ENCODE measurements at places on chromosomes 13 and 19.
A peak's percentile ranks its signal among the peaks of the same experiment; 100 is the strongest.

GRCh38 chr13:74074723-74075122 lies 59.5 kb downstream of the KLF12 start:
- DNase-seq: no peak

GRCh38 chr19:30403203-30403985 lies 31.2 kb downstream of the ZNF536 start:
- DNase-seq: no peak

- DNase-seq: no peak
These were observed 510.1 kb upstream of the NBEA start for GRCh38 chr13:34431827-34432581.

- no peak for DNase-seq
These were observed 43.8 kb downstream of the DNM2 start for GRCh38 chr19:10761443-10762250.

- DNase-seq: no peak
These were observed 361.4 kb downstream of the EFNB2 start for GRCh38 chr13:106173891-106174610.

GRCh38 chr19:15897026-15897737 lies 692 bp downstream of the CYP4F2 start:
- no peak for DNase-seq

GRCh38 chr19:8526345-8527091 lies 12.6 kb upstream of the ZNF414 start:
- no peak for DNase-seq

- DNase-seq: peak; percentile 40
These were observed 6.9 kb downstream of the RAB8A start for GRCh38 chr19:16118489-16119033.

DNA sequence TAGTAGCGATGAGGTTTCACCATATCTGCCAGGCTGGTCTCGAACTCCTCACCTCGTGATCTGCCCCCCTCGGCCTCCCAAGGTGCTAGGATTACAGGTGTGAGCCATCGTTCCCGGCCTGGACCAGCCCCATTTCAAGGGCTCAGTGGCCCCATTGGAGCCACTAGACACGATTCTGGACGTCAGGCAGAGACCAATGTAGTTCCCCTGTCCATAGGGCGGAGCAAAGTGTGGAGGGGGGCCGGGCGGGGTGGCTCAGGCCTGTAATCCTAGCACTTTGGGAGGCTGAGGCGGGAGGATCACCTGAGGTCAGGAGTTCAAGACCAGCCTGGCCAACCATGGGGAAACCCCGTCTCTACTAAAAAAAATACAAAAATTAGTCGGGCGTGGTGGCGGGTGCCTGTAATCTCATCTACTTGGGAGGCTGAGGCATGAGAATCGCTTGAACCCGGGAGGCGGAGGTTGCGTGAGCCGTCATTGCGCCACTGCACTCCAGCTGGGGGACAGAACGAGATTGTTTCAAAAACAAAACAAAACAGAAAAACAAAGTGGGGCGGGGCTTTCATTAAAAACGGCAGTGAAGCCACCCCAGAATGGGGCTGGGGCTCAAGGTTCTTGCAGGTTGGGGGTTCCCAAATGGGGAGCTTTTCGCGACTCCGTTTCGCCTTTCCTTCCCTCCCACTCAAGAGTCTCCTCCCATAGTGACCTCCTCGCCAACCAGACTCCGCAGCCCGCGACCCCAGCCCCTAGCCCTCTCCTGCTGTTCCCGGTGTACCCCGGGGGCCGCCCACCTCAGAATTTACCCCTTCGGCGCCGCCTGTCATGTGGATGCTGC lies 758 bp upstream of the TECR start:
- DNase-seq: no peak

- DNase-seq: no peak
These were observed 94.6 kb downstream of the CCNA1 start for GRCh38 chr13:36526897-36527296.

GRCh38 chr13:46797501-46798237 lies 708 bp upstream of the ESD start:
- no peak for DNase-seq

DNA sequence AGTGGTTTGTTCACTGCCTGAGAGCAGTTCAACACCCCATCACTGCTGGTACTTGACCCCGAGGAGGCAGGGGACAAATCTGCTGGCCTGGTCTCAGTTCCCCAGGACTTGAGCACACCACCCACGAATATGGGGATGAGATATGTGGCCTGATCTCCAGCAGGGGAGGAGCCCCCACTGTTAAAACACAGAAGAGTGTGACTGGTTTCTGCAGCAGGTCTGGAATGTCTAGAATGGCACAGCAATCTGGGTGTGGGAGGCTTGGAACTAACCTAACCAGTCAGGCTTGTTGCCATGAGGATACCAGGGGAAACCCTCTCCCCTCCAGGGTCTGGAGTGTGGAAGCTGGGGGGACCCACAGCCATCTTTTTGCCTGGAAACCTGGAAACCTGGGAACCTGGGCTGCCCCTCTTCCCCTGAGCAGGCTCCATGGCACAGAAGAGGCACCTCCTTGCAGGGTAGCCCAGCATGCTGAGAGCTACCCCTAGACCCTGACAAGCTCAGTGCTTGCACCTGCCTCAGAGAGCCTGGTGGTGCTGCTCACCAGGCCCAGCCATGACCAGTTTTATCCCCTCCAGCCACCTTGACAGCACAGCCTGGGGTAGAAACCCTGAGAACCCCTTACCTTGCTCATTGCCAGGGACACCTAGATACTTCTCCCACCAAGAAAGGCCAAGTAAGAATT lies 273.8 kb downstream of the LIG4 start:
- no peak for DNase-seq

DNA sequence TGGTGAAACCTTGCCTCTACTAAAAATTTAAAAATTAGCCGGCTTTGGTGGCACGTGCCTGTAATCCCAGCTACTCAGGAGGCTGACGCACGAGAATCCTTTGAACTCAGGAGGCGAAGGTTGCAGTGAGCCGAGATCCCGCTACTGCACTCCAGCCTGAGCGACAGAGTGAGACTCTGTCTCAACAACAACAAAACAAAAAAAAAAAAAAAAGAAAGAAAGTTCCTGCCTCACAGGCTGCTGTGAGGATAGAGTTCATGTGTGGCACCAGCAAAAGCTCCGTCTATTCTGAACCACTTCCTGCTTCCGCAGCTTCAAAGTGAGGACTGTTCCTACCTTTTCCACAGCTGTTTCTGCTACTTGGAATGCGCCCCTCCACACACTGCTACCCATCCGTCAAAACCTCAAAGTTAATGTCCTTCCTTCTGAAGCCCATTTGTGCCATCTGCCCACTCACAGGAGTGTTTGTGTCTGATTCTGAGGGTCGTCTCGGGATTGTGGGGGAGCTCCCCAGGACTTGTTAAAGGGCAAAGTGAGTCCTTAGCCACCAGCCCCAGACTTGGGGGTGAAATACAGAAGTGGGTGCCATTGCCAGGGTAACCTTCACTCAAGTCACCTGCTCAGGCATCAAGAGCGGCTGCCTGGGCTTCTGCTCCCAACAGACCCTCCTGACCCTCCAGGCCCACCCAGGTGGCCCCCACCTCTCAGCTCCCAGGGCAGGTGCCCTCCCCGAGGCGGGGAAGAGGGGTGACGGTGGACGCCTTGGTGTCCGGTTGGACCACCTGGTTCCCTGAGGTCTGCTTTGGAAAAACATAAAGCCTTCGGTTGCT lies 2.9 kb downstream of the MFSD12 start:
- DNase-seq: no peak

DNA sequence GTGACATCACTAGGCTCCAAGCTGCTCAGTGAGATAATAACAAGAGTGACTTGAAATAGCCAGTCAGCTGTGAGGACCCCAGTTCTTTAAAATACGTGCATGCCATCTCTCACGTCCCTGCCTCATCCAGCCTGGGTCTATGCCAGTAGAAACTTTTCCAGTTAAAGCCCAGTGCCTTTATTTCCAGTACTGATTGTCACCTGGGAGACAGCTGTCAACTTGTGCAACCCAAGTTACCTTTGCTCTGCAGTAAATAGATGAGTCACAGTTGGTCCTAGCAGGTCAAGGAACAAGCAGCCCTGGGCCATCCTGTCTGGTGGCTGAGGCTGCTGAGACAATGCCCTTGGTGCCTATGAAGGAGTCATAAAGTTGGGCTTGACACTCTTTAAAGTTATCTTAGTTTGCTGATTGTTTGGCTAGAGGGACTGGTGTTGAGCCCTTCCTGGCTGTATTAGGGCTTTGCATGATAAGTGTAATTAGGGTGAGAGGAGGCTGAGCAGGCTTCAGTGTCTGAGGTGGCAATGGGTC lies 228.7 kb downstream of the LACC1 start:
- no peak for DNase-seq

DNA sequence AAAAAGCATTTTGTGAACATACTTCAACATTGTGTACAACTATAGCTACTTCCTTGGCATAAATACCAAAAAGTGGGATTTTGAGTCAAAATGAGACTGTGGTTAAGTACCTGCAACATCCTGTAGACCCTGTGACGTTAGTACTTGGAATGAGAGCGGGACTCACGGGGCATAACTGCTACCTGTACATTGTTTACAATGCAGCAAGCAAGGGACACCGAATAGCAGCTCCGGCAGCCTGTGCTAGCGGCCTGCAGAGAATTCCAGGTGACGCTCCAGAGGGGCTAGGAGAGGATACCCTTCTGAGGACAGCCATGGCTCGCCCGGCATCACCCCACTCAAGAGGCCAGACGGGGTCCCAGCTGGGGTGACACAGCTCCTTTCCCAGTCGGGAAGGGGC lies 824 bp upstream of the ZNF331 start:
- DNase-seq: no peak

DNA sequence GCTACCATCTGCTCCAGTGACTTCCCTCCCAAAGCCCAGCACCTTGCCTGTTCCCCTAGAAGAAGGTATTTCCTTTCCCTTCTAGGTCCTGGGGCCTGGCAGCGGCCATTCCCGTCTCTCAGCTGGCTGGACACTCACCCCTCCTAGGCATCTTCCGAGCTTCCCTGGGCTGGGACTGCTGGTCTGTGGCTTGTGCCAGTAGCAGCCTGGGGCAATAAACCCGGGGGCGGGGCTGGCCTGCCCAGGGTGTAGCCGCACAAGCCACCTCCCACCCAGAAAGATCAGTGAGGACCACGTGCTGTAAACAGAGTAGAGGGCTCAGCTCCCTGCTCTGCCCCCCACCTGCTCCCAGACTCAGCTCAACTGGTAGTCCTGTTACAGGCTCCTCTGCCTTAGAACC lies 15.0 kb downstream of the LIPE start:
- DNase-seq: no peak

DNA sequence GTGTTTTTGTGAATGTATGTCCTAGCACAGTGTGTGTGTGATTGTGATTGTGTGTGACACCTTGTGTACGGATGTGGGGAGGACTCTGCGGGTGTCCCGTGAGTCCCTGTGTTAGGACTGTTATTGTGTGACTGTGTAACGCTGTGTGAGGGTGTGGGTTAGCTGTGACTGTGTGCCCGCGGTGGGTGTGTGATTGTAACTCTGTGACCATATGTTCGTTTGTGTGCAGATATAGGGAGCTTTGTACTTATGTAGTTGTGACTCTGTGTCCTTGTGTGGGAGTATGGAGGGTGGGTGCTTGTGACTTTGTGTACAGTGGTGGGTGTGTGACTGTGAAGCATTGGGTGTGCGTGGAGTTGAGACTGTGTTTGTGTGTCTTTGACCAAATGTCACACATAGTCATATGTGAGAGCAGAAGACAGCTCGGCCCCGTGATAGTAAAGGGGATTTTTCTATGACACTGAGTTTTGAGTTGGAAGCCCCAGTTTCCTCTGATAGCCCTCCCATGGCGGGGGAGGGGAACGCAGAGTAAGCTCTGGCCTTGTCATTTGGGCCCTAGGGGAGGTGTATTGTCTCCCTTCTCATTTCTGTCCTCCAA lies 949 bp upstream of the ZNF260 start:
- no peak for DNase-seq

GRCh38 chr13:41502673-41503072 lies 45.3 kb downstream of the RGCC start:
- DNase-seq: no peak

DNA sequence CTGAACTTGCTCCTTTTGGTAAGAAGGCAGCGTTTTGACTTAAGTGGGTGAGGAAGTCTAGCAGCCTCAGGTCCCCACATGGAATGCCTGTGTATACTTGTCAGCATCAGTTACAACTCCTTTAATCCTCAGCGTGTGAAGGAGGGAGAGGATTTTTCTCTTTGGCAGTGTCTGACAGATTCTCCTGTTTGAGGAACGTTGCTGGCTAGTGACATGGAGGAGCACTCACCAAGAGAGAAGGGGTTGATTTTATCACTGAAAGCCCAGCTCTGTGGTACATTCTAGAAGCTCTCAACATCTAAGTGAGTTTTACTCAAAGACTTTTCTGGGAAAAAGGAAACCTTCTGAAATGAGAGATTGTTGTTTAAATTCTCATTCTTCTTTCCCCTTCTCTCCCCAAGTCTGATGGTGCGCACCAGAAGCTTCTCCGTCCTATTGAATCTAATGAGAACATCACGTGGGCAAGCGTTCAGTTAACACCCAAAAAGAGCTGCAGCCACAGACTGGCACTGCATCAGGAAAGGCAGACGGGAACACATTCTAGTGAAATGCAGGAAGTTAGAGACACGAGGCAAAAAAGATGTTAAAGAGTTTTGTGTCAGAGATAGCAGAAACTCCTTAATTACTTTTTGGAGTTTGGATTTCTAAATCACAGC lies 58.2 kb downstream of the GJA3 start:
- DNase-seq: no peak

DNA sequence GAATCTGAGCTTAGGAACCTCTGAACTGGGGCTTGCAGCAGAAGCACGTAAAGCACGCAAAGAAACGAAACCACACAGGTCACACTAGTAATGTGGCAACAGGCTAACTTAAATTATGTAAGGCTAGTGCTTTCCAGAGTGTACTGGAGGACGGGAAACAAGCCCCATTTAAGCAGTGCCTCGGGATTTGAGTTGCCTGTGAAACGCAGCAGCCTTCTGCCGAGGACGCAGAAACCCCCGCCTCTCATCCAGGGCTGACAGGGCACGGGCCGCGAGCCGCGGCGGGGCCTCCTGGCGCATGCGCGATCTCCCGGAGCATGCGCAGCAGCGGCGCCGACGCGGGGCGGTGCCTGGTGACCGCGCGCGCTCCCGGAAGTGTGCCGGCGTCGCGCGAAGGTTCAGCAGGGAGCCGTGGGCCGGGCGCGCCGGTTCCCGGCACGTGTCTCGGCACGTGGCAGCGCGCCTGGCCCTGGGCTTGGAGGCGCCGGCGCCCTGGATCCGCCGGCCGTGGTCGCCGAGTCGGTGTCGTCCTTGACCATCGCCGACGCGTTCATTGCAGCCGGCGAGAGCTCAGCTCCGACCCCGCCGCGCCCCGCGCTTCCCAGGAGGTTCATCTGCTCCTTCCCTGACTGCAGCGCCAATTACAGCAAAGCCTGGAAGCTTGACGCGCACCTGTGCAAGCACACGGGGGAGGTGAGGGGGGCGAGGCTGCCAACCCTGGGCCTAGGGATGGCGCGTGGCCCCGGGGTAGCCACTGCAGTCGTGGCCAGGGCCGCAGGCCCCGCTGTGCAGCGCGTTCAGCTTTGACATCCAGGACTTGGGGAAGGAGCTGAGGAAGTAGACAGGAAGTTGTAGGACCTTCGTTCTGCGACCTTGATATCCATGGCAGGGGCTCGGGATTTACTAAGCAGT lies at the start of gene GTF3A:
GTF3A (plus strand) TSS at position 374 of the 912 bp plus-strand sequence.
- peak; percentile 78 for DNase-seq

DNA sequence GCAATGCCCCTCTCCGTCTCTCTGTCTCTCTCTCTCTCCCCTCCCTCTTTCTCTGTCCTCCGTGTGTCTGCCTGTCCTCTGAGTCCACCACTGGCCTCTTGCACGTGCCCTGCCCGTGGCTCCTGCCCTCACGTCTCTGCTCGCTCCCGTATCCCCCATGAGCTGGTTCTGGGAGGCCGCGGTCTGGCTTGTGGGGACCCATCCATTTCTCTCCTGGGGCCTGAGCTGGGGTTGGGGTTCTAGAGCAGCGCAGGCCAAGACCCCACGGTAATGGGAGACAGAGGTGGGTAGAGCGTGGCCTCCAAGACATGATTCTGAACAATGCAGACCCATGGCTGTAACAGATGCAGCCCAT lies 19.0 kb downstream of the C2CD4C start:
- no peak for DNase-seq
